SJSA1 (cell line): ENCODE measurements at places on chromosomes 7 and 10. TPM values are rescaled to one million over a fixed set of nuclear protein-coding genes. Genes with fewer than 3 reads are reported as not detected.

The DPYSL4 gene
- 1.3 TPM in 1 of 2 replicates, not detected in the other for total RNA-seq

The NACAD gene
- 0.81 and 1.5 TPM in 2 replicates for total RNA-seq

The IKZF1 gene
- total RNA-seq, result not detected in 2 replicates

The HMX3 gene
- total RNA-seq, result 10.8 and 10.9 TPM in 2 replicates

The PITX3 gene
- total RNA-seq, result not detected in 2 replicates

The SUN3 gene
- total RNA-seq, result 17.0 and 24.4 TPM in 2 replicates

The MYO3A gene
- total RNA-seq, result not detected in 2 replicates

The TUBAL3 gene
- not detected in 2 replicates for total RNA-seq

DNA sequence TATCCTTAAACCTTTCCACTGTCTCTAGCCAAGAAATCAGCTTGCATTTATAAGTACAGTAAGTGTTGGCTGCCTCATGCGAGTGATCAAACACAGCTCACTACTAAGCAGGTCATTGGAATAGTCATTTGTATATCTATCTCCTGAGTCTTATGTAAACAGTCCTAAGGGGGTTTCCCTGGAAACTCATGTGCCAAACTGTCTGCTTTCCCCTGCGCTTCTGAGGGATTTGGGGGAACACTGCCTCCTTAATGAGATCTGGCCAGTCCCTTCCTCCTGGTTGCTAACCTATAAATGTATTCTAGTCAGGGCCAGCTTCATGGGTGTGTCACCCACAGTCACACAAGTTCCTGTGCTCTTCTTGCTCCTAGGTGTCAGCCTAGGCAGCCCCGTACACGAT lies 133.1 kb downstream of the CD36 start:
- H3K27me3 ChIP-seq, result no peaks in the 10 kb centered on the region
- H3K4me3 ChIP-seq, result no peak overlapping the region
- peaks cover 15% of the 10 kb centered on the region for H3K4me1 ChIP-seq

- no peaks in the 10 kb centered on the region for H3K36me3 ChIP-seq
- no peaks in the 10 kb centered on the region for H3K4me1 ChIP-seq
- H3K27ac ChIP-seq, result no peak overlapping the region
Observed at GRCh38 chr7:45592230-45592991, 18.2 kb downstream of the ADCY1 start.

- H3K27ac ChIP-seq, result no peak overlapping the region
- no peak for DNase-seq
- no peaks in the 10 kb centered on the region for H3K27me3 ChIP-seq
- peaks cover 6% of the 10 kb centered on the region; the same call in 1 of the 2 replicates for H3K36me3 ChIP-seq
Observed at GRCh38 chr10:94533027-94533426, 12.6 kb upstream of the HELLS start.

GRCh38 chr7:91929463-91929862 lies 11.2 kb upstream of the AKAP9 start:
- no peaks in the 10 kb centered on the region for H3K36me3 ChIP-seq
- no peaks in the 10 kb centered on the region for H3K4me1 ChIP-seq
- no peak overlapping the region for H3K27ac ChIP-seq
- no peak overlapping the region for H3K4me3 ChIP-seq

- no peak overlapping the region for H3K4me3 ChIP-seq
- DNase-seq, result no peak
- no peaks in the 10 kb centered on the region for H3K36me3 ChIP-seq
- no peaks in the 10 kb centered on the region for H3K4me1 ChIP-seq
- no peak overlapping the region for H3K27ac ChIP-seq
- no peaks in the 10 kb centered on the region for H3K27me3 ChIP-seq
Observed at GRCh38 chr10:63761243-63761642, 240.0 kb downstream of the REEP3 start.

DNA sequence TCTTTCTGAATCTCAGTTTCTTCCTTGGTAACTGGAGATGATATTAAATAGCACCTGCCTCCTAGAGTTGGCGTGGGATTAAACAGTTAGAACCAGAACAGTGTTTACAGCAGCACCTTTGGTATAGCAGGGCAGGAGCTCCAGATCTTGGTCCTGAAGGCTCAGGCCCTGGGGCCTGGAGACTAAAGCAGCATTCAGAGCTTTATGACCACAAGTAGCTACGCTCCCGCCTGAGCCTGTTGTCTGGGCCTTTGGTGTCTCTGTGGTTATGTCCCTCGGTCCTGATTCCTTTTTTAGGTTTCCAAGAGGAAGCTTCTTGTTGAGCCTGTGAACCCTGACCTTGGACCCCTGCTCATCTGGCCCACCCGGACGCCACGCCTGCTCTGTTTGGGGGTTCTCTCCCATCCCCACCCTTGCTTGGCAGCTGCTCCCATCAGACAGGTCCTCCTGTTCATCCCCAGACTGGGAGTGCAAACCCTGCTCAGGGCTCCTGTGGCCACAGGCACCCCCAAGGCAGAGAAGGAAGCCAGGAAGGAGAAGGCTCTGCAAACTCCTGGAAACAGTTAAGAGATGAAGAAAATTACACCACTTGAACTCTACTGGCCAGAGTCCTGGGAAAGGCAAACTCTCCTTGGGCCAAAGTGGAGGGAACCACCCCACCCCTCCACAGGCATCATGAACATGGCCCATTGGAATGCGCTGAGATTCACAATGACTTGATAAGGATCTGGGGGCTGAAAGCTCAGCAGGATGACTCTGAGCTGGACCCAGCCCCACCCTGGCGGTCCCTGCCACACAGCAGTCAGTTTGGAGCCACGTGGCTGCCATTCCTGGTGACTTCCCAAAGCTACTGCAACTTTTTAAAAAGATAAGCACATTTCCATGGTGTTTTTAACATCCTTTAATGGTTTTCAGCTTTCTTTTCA lies 50.1 kb upstream of the TMEM72 start:
- H3K4me1 ChIP-seq, result peaks cover 25% of the 10 kb centered on the region
- no peaks in the 10 kb centered on the region for H3K36me3 ChIP-seq

GRCh38 chr10:17037910-17038309 lies 91.7 kb downstream of the CUBN start:
- DNase-seq, result no peak
- no peak overlapping the region for H3K4me3 ChIP-seq
- no peaks in the 10 kb centered on the region for H3K27me3 ChIP-seq
- H3K27ac ChIP-seq, result no peak overlapping the region
- peaks cover 10% of the 10 kb centered on the region for H3K4me1 ChIP-seq

DNA sequence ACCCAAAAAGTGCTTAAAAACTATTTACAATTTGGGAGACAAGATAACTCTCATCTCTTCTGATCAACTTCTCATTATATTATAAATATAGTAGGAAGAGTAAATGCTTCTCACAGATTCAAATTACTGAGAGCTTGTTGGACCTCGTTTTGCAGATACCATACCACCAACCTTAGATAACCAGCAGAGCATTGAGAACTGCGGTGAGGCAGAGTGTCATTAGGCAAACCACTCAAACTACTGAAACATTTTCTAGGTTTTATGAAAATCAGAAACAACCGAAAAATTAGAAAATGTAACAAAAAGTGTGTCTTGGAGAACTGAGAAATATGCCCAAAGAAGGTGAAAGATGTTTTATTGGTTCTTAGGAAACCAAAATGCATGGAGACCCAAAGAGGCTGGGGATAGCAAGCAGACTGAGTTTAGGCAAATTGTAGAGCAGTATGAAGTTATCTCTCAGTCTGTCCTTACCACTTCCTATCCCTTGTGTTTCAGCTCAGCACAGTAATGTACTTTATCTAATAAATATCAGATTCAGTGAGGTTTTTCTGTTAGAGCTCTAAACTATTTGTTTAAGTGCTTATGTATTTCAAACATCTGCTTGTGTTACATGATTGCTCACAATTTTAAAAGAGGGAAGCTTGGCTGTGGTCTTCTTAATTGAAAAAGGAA lies 77.9 kb downstream of the HECTD2 start:
- no peaks in the 10 kb centered on the region for H3K4me1 ChIP-seq
- H3K36me3 ChIP-seq, result peaks cover 5% of the 10 kb centered on the region; the same call in 1 of the 2 replicates
- no peak overlapping the region for H3K4me3 ChIP-seq
- no peaks in the 10 kb centered on the region for H3K27me3 ChIP-seq
- no peak overlapping the region for H3K27ac ChIP-seq
- no peak for DNase-seq

- DNase-seq, result no peak
- no peak overlapping the region for H3K27ac ChIP-seq
- H3K36me3 ChIP-seq, result no peaks in the 10 kb centered on the region
- no peak overlapping the region for H3K4me3 ChIP-seq
- H3K4me1 ChIP-seq, result no peaks in the 10 kb centered on the region
Observed at GRCh38 chr7:155577509-155577905, 31.1 kb upstream of the CNPY1 start.

GRCh38 chr7:106371629-106372028 lies 86.8 kb upstream of the NAMPT start:
- DNase-seq, result no peak
- no peak overlapping the region for H3K27ac ChIP-seq

GRCh38 chr10:119893074-119893473 lies 544 bp downstream of the SEC23IP start:
- H3K4me1 ChIP-seq, result peaks cover 23% of the 10 kb centered on the region
- peak overlapping the region; percentile 58 for H3K4me3 ChIP-seq
- H3K27ac ChIP-seq, result peak overlapping the region; percentile 31
- H3K27me3 ChIP-seq, result no peaks in the 10 kb centered on the region

DNA sequence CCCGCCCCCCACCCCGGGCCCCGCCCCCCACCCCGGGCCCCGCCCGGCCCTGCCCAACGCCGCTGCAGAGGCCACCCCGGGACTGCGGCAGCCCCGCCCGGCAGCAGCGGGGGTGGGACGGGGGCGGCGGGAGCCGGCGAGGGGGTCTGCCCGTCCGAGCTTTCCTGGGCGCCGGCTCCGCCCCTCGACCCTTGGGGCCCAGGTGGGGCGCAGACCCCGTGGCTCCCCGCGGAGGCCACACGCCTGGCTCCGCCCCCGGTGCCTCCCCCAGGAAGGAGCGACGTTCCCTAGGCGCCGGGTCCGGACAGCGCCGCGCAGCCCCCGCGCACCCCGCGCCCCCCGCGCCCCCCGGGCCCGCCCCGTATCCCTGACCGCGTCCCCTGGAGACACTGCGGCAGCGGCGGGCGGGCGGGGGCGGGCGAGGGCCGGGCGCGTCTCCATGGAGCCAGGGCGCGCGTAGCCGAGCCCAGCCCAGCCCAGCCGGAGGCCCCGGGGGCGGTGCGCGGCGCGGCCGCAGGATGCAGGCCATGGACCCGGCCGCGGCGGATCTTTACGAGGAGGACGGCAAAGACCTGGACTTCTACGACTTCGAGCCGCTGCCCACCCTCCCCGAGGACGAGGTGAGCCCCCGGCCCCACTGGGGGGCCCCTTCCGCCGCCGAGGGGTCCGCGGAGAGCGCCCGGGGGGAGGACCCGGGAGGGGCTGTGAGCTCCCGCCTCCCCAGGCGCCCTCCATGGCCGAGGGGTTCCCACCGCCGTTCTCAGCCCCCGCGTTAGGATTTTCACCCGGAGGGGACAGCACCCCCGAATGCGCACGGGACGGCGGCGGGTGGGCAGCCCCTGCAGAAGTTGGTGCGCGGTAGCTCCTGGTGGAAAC lies at the start of gene KNDC1:
TSS of gene KNDC1 (plus strand) at position 270 of the 876 bp plus-strand sequence. CDS start at position 519, 249 bp downstream.
- H3K36me3 ChIP-seq, result no peaks in the 10 kb centered on the region
- H3K4me3 ChIP-seq, result no peak within 1 kb of the TSS
- H3K27me3 ChIP-seq, result peaks cover 17% of the 10 kb centered on the region
- no peaks in the 10 kb centered on the region for H3K4me1 ChIP-seq

DNA sequence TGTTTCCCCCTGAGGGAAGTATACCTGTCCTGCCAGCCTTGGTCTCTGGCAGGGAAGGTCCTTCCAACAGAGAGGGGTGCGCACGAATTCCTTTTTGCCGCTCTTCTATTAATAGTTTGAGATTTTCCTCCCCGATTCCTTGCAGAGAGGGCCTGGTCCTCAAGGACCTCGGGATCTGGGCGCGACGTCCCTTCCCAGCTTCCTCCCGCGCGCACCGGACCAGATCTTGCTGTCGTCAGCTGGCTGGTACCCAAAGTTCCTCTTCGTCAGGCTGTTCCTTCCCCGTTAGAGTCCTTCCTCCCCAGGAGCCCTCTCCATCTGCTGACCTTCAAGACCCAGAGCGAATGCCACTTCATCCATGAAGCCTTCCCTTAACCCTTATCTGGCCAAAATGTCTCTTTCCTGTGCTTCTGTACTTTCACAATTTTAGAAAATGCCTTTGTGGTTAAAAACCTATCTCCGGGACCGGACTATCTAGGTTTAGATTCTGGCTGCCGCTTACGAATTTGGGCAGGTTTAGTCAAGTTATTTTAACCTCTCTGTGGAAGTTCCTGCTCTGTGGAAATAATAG lies 851 bp upstream of the GOT1 start:
- peak overlapping the region; percentile 72 for H3K4me3 ChIP-seq
- H3K27me3 ChIP-seq, result no peaks in the 10 kb centered on the region
- H3K36me3 ChIP-seq, result peaks cover 13% of the 10 kb centered on the region
- H3K4me1 ChIP-seq, result peaks cover 14% of the 10 kb centered on the region
- peak overlapping the region; percentile 48 for H3K27ac ChIP-seq
- DNase-seq, result peak; percentile 49

DNA sequence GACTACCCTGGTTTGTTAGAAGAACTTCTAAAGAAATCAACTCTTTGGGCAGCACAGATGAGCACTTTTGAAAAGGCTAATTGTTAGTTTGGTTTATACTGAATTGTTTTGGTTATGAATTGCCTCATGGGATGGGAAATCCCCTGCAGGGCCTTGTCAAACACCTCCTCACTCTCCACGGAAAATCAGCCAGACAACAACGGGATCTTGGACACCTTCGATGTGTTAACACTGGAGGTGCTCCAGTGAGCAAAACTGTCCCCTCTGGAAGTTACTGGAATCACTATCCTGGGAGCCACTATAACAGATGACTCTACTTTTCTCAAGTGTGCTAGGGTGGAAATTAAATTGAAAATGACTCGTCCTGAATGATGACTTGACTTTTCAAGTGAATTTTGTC lies 38.7 kb downstream of the CDK6 start:
- H3K4me3 ChIP-seq, result no peak overlapping the region
- peaks cover 41% of the 10 kb centered on the region for H3K4me1 ChIP-seq
- H3K36me3 ChIP-seq, result peaks cover 22% of the 10 kb centered on the region
- H3K27me3 ChIP-seq, result no peaks in the 10 kb centered on the region

DNA sequence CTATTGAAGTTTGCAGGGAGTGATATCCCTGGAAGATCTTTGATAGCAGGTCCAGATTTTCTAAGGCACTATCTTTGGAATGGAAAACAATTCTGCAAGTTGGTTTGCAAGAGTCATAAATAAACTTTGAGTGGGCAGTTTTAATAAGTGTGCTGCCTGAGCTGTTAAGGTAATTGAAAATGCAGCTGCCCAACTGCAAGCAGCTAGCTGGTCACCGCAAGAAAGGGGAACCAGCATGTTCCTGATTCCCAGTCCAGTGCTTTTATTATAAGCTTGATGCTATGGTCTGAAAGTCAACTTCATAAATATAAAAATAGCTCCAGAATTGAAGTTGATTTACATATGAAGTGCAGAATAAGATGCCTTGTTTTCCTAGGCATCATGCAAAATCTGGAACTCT lies 308.4 kb downstream of the ZNF248 start:
- no peaks in the 10 kb centered on the region for H3K36me3 ChIP-seq
- no peak overlapping the region for H3K27ac ChIP-seq
- no peak overlapping the region for H3K4me3 ChIP-seq
- no peak for DNase-seq
- no peaks in the 10 kb centered on the region for H3K27me3 ChIP-seq
- H3K4me1 ChIP-seq, result no peaks in the 10 kb centered on the region

- DNase-seq, result no peak
- H3K4me1 ChIP-seq, result peaks cover 17% of the 10 kb centered on the region
- H3K36me3 ChIP-seq, result peaks cover 30% of the 10 kb centered on the region
- peak overlapping the region; percentile 41 for H3K27ac ChIP-seq
Observed at GRCh38 chr7:2242541-2243429, 759 bp downstream of the NUDT1 start.
